Ureter (tissue), 1 donor: ENCODE measurements at places on chromosomes 5 and 9. TPM values are rescaled to one million over a fixed set of nuclear protein-coding genes. Genes with fewer than 3 reads are reported as not detected.

Gene PCDHGB4
- total RNA-seq = 8.0 TPM

Gene CBY3
- not detected for total RNA-seq

Gene CD274
- total RNA-seq = 5.4 TPM

Gene ARL14EPL
- total RNA-seq = not detected

Gene OR1J2
- 0.42 TPM for total RNA-seq

Gene PFN3
- total RNA-seq = not detected

Gene PTGES
- total RNA-seq = 67.9 TPM

Gene ASPN
- 7.5 TPM for total RNA-seq

Gene PCDHGA4
- 4.2 TPM for total RNA-seq

Gene S1PR3
- total RNA-seq = 48.6 TPM

Gene CAMK2A
- 1.4 TPM for total RNA-seq

Gene MCC
- 88.8 TPM for total RNA-seq

Gene SHISAL2B
- total RNA-seq = not detected

Gene BHMT
- total RNA-seq = 8.7 TPM

Gene CCDC152
- total RNA-seq = 0.47 TPM

Gene ANXA2R
- total RNA-seq = 4.4 TPM

Gene NOXA1
- 12.5 TPM for total RNA-seq

GRCh38 chr9:35929453-35929718 is 20.1 kb downstream of the SPAAR start:
- DNase-seq = no peak

DNA sequence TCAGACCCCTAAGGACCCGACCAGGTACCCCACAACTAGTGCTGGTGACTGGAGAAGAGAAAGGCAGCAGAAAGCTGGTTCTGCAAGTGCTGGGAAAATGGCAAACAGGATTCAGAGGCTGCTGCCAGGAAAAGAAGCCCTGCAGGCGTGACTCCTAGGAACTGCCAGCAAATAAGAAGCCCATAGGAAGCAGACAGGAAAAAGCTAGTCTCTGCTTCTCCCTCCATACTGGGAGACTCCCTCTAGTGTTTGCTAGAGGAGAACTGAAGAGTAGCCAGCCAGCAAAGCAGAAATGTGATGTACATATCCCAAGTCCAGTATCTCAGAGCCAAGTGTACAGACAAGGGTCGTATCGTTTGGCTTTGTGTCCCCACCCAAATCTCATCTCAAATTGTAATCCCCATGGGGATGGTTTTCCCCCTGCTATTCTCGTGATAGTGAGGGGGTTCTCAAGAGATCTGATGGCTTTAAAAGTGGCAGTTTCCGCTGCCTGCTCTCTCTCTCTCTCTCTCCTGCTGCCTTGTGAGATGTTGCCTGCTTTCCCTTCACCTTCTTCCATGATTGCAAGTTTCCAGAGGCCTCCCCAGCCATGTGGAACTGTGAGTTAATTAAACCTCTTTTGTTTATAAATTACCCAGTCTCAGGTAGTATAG is 38.1 kb upstream of the TUSC1 start:
- DNase-seq = peak; percentile 43

DNA sequence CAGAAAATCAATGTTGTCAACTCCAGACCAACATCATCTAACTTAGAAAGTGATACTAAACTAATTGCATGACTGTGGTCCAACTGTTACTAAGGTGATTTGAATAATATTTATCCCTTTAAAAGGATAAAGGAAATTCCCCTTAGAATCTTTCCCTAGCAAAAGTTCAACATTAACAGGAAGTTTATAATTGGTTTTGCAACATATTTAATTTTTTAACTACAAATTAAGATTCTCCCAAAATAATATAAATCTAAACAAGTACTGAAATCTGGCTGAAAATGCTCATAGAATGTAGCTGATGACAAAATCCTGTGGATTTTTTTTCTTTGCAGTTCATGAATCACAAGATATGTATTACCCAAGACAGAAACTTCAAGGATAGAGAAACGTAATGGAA is 151.4 kb downstream of the LPAR1 start:
- DNase-seq = no peak

- DNase-seq = no peak
Observed at GRCh38 chr5:129361441-129362025, 98.6 kb upstream of the ADAMTS19 start.

- no peak for DNase-seq
Observed at GRCh38 chr5:115720888-115721287, 95.1 kb upstream of the TMED7 start.

- no peak for DNase-seq
Observed at GRCh38 chr9:132671620-132672412, 1.6 kb downstream of the GTF3C4 start.

GRCh38 chr5:134118212-134118835 is 3.8 kb downstream of the TCF7 start:
- DNase-seq = no peak

DNA sequence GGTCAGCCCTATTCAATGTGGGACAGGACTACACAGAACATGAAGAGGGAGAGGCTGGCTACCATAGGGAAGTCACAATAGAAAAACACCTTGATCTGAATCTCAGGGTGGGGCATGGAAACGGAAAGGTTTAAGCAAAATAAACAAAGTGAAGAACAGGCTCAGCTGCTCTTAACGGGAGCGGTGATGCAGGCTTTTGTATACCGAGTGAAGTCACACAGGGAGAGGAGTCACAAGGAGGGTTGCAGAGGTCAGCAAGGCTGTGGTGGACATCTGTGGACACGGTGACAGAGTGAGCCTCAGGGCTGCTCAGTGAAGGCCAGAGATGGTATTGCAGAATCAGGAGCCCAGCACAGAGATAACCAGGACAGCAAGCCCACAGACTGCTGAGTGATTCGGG is 30.6 kb upstream of the SEMA4D start:
- DNase-seq = no peak

- no peak for DNase-seq
Observed at GRCh38 chr5:21711866-21712758, 1141.0 kb downstream of the CDH12 start.

DNA sequence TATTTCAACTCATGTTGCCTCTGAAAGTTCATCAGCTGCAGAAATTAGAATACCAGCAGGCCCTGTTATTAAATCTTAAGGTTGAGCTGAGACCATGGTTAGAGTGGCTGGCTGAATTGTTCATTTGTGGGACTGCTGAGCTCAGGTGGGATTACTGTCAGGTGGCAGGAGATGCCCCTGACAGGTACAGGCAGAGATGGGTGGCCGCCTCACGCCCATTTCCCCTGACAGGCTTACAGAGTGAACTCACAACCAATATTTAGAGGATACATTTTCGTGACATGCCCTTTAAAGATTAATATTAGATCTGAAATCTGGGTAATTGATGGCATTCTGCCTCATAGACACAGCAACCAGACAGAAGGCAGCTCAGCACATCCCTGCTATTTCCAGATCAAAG is 136.0 kb downstream of the MVB12B start:
- no peak for DNase-seq

DNA sequence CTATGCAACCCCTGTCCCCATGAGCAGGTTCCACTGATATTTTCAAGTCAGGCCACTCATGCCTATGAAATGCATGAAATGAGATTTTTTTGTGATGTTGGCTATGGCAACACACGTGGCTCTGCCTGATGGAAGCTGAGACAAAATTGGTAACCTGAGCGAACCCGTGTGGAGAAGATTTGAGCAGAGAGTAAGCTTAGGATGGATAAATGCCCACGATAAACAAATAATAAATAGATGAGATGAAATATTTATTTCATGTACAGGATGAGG is 153.4 kb upstream of the IER5L start:
- no peak for DNase-seq

GRCh38 chr5:145949474-145949873 is 13.1 kb downstream of the SH3RF2 start:
- no peak for DNase-seq

- no peak for DNase-seq
Observed at GRCh38 chr9:100129772-100130171, 30.7 kb downstream of the INVS start.

DNA sequence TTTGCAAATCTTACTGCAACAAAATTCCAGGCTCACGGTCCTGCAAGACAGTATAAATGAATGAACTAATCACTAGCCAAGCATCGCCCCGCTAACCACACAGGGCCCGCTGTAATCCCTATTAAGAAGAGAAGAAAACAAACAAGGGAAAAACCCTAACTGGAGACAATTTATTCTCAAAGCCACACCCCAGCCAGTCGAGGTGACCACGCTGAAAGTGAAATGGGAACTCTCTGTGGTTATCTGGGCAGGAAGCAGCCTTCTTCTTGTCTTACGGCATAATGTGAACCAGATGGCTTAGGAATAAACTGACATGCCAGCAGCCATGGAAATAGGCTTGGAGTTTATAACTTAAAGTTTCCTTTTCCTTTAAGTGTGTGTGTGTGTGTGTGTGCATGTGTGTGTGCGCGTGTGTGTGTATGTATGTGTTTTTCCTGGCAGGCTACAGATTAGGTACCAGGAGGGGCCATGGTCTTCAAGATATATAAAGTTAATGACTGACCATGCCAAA is 120.2 kb downstream of the SEMA6A start:
- DNase-seq = no peak

GRCh38 chr9:127267793-127268525 is 3.4 kb downstream of the GARNL3 start:
- DNase-seq = no peak

DNA sequence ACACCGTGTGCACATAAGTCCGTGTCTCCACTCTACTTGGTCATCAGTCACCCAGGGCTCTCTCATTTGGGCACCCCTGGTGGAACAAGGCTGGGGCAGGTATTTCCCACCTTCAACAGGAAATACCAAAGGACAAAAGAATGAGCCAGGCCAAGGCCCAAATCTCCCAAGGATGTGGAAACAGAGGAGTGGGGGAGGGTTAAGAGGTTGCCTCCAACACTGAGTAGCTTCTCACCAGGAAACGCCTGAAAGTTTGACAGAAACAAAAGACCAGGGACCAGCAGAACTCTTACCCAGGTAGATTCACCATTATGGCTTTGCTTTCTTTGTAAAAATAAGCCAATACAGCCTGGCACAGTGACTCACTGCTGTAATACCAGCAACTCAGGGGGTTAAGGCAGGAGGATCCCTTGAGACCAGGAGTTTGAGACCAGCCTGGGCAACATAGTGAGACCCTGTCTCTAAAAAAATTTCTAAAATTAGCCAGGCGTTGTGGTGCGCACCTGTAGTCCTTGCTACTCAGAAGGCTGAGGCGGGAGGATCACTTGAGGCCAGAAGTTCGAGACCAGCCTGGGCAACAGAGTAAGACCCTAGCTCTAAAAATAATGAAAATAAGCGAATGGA is 12.7 kb downstream of the SLC1A3 start:
- DNase-seq = no peak

- DNase-seq = no peak
Observed at GRCh38 chr5:113038714-113039113, 62.1 kb downstream of the DCP2 start.

DNA sequence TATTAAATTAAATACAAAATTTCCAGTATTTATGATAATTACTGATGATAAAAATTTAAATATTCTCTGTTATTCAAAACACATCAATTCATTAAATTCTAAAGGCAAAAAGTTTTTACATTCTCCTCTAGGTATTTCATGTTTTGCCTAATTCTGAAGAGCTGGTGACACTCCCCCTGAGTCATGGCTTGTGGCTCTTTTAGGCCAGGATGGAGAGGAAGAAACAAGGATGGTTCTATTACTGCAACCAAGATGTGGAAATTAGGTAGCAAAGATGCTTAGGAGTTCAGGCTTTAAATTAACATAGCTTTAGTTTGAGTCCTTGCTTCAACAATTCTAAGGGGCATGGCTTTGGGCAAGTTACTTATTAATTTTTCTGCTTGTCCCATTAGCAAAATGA is 1295.8 kb downstream of the EFNA5 start:
- DNase-seq = no peak

- DNase-seq = no peak
Observed at GRCh38 chr5:1322036-1322900, 22.6 kb downstream of the CLPTM1L start.

DNA sequence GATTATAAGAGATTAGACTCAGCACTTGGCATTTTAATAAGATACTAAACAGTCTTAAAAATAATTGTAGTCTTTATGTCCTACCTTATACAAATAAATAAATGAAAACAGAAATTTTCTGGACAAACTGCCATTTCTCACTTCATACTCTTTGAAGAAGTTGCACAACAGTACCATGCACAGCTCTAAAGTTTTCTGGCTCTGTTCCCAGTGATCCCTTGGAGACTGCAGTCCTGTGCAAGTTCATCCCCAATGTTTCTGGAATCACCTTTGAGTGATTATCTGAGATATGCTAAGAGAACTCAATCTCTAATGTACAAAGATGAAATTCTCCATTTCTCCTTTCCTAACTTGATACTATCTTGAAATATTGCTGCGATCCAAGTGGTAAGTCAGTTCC is 330.4 kb upstream of the EDIL3 start:
- no peak for DNase-seq

- DNase-seq = no peak
Observed at GRCh38 chr9:6955251-6955921, 197.6 kb downstream of the KDM4C start.

DNA sequence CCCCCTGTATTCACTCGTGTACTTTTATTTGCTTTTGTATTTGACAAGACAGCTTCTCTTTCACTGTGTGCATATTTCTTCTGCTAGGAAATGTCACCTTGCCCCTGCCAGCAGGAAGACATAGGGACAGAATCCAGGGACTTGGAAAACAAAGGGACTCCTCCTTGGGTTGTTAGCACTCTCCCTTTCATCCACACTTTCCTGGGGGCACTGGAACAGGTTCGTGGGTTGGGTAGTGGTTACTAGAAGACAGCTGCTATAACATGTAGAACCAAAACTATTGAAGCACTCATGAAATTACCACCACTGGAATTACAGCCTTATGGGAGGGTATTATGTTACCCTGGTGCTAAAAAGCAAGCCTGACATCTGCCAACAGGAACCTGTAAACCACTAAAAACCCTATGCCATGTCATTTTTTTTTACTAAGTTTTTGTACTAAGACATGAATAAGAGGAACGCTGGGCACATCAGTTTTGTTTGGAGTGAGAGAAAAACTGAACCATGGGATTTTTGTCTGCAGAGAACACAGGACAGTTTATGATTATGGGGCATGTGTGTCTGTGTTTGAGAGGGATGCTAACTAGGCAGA is 4.7 kb upstream of the CCL28 start:
- no peak for DNase-seq

- no peak for DNase-seq
Observed at GRCh38 chr5:118791926-118792734, 196.2 kb downstream of the DTWD2 start.

DNA sequence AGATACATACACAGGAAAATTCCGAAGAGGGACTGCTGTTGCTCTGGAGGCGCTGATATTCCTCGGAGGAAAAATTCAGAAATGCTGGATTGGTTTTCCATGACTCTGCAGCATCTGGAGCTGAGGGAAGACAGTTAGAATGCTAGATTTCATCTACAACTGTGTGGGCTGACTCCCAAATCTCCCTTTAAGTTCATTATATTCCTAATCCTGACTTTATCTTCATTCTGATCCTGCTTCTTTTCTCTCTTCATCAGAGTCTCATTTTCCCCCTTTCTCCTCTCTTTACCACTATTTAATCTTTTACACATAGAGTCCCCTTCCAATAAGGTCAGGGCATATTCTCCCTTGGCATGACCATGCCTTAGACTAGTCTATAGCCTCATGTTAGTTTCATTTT is at the start of gene OR1N1:
OR1N1 (minus strand) TSS at position 101 of the 400 bp plus-strand sequence; CDS start at position 101, 0 bp downstream.
- no peak for DNase-seq
